ENCODE measurements at places on chromosomes 7 and 10.

DNA sequence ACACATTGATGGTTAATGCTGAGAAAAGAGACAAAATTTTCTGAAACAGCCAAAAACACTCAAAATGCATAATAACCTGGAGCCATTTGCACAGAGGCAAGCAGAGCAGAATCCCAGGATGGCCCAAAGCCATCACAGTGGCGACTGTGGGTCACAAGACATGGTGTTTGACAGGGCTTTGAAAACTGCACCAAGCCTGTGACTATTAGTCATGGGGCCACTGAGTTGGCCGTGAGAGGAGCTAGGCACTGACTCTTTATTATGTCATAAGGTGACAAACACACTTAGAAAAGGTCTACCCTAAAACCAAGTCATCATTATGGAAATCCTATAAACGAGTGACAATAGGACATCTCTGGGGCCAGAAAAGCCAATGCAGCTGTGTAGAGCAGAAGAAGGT, 23.9 kb downstream of the DRGX start:
- DNase-seq: no peak

DNA sequence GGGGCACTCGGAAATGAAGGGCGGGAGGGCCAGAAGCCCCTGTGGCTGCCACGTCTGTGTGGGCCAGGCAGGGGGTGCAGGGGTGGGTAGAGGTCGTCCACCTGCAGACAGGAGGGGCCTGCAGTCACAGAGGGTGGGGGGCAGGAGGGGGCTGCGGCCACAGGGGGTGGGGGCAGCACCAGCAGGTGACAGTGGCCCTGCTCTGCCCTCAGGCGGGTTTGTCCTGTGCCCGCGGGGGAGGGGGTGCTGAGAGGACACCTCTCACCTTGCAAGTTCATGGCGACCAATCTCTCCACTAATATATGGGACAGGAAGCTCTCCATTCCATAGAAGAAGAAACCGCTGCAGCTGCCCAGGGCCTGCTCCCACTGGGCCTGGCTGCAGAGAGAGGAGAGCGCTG, 26.6 kb upstream of the NKX6-2 start:
- DNase-seq: no peak

DNA sequence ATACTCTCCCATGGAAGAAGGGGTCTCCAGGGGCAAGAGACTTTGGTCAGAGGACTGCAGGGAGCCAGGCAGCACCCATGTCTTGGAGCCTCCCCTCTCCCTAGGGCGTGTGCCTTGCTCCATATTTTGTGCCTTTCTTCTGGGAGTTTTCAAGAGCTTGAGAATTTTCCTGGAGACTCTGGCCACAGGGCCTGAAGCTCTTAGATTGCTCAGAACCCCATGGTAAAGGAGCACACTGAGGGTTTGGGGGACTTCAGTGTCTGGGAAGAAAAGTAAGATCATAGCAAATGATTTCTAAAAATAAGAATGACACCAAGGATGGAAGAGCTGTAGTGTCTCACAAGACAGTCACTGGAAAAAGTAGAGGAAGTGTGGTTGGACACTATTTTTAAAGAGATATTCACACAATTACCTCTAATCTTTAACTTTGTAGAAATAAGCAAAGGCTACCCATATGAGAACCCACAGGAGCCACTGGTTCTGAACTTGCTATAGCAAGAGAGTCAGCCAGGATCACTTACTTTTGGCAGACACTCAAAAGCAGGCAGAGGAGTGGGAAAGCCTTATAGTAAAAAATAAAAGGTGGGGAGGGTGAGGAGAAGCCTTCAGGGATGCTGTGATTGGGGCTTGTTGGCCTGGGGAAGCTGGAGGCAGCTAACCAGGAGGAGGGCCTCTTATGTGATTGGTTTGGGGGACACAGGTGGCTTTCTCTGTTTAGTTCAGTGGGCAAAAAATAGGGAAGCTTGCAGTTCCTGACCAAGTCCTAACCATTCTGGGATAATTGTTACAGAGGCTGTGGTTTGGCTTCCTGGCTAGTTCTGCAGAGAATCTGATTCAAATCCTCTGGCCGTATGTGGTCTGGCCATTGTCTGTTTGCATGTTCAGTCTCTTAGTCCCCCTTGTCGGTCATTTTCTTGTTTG, 5.1 kb upstream of the CSGALNACT2 start:
- no peak for DNase-seq

DNA sequence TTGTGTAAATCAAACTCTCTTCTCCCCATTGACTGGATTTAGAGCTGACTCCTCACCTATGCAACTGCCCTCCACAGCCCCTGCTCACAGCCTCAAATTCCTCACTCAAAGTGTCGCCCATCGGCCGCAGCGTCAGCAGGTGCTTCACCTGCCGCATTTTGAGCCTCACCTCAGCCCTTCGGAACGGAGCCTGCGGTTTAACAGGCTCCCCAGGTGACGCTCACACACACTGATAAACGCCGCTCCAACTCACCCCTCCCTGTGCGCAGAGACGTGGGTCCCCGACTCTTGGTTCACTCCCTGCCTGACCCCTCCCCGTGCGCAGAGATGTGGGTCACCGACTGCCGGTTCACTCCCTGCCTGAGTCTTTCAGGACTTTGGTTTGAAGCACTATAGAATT, 57.1 kb downstream of the CARD11 start:
- no peak for DNase-seq

GRCh38 chr10:125096371-125096770, 64.0 kb downstream of the CTBP2 start:
- DNase-seq: no peak

GRCh38 chr7:73610105-73610504, 14.2 kb downstream of the MLXIPL start:
- no peak for DNase-seq
